HepG2 (cell line): ENCODE measurements at places on chromosomes 5 and 9. TPM values are rescaled to one million over a fixed set of nuclear protein-coding genes. Genes with fewer than 3 reads are reported as not detected.

The PPP1R26 gene
- total RNA-seq = 7.1 and 11.6 TPM in 2 replicates

The FCN2 gene
- not detected in 2 replicates for total RNA-seq

DNA sequence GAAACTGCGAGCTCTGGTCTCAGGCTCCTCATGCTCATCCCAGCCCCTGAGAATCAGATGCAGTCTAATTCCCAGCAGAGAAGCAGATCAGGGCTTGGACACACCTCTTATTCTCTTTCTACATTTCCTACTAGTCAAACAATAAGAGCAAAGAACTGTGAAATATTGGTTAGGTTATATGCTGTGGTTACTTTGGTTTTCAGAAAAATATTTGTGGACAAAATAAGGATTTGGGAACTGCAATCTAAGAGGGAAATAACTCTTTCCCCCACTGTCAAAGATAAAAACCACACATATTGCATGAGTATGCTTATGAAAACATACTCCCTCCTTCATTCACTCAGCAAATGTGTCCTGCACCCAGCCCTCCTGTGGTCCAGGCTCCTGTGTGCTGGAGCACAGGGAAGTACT is 164.5 kb upstream of the S1PR3 start:
- no peaks in the 10 kb centered on the region for H3K4me1 ChIP-seq
- no peaks in the 10 kb centered on the region for H3K36me3 ChIP-seq
- no peak overlapping the region for H3K4me3 ChIP-seq
- H3K27ac ChIP-seq = no peak overlapping the region
- DNase-seq = no peak

DNA sequence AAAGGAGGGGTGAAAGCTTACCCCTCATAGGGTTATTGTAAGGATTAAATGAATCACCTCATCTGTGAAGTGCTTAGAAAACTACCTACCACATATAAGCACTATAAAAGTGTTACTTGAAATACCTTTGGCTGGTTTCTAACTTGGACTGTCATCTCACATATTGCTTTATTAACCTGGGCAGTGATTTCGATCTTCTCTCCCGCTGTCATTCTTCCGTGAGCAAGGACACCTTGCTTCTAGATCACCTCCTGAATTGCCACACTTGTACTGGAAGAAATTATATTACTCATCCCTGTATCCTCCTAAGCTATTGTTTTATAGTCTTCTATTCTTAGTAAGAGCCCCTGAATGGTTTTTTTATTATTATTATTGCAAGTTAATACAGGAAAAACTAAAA is 34.0 kb upstream of the GRAMD2B start:
- no peaks in the 10 kb centered on the region for H3K36me3 ChIP-seq
- H3K27ac ChIP-seq = no peak overlapping the region
- H3K4me1 ChIP-seq = peaks cover 8% of the 10 kb centered on the region
- DNase-seq = no peak
- H3K4me3 ChIP-seq = no peak overlapping the region

DNA sequence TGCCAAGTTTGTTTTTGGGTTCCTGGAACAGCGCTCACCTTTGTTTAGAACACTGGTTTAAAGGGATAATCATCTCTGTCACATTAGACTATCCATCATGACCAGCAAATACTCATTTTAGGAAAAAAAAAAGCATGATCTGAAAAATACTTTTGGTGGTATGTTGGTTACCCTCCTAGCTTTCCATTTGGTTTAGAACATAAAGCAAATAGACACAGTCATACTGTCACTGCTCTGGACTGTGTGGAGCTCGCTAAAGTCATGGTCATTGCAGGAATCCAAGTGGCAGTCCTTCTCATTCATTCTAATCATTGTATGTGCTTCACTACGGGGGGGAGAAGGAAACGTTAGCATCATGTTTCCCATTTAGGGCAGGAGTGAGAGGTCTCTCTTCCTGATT is 83.5 kb downstream of the PIK3R1 start:
- H3K27ac ChIP-seq = no peak overlapping the region
- no peak overlapping the region for H3K4me3 ChIP-seq
- H3K36me3 ChIP-seq = peaks cover 48% of the 10 kb centered on the region
- no peaks in the 10 kb centered on the region for H3K27me3 ChIP-seq
- no peak for DNase-seq

GRCh38 chr9:6426117-6426516 is 13.1 kb downstream of the UHRF2 start:
- no peak for DNase-seq
- no peaks in the 10 kb centered on the region for H3K27me3 ChIP-seq
- H3K36me3 ChIP-seq = peaks cover 5% of the 10 kb centered on the region
- H3K4me3 ChIP-seq = no peak overlapping the region

- no peak overlapping the region for H3K4me3 ChIP-seq
- no peaks in the 10 kb centered on the region for H3K27me3 ChIP-seq
- DNase-seq = peak; percentile 59
Observed at GRCh38 chr5:149227168-149227826, 44.4 kb upstream of the AFAP1L1 start.
